ENCODE measurements at places on chromosomes 1 and 21.
A peak's percentile ranks its signal among the peaks of the same experiment; 100 is the strongest.

DNA sequence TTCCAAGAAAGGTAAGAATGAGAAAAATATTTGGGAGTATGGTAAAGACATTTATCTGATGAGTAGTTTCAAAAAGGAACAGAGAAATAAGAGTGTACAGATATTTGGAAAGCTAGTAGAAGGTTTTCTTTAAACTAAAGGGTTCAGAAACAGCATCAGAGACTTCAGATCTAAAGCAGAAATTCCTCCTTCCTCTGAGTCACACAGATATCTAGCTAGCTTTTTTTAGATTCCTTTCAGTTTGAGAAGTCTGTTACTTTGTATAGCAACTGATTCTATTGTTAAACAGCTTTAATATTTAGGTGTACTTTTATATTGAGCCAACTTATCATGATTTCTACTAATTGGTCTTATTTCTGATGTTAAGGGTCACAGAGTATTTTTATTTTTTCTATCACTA lies 4.7 kb downstream of the AMY2B start:
- no peak for DNase-seq

DNA sequence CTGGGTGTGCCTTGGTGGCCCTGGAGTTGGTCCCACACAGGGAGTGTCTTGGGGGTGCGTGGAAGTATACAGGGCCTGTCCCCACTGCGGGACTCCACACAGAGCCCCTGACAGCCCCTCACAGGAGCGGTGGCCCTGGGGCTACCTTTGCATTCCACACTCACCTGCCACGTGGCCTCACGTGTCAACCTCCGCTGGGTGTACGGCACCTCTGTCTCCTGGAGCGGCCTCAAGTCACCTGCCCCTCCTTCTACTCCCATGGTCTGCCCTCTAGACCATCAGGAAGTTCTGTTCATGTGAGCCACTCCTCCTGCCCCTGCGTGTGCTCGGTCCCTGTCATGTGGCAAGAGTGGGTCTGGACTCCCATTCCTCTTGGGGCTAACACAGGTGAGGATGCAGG lies 58.6 kb downstream of the FAAP20 start:
- DNase-seq, result no peak

DNA sequence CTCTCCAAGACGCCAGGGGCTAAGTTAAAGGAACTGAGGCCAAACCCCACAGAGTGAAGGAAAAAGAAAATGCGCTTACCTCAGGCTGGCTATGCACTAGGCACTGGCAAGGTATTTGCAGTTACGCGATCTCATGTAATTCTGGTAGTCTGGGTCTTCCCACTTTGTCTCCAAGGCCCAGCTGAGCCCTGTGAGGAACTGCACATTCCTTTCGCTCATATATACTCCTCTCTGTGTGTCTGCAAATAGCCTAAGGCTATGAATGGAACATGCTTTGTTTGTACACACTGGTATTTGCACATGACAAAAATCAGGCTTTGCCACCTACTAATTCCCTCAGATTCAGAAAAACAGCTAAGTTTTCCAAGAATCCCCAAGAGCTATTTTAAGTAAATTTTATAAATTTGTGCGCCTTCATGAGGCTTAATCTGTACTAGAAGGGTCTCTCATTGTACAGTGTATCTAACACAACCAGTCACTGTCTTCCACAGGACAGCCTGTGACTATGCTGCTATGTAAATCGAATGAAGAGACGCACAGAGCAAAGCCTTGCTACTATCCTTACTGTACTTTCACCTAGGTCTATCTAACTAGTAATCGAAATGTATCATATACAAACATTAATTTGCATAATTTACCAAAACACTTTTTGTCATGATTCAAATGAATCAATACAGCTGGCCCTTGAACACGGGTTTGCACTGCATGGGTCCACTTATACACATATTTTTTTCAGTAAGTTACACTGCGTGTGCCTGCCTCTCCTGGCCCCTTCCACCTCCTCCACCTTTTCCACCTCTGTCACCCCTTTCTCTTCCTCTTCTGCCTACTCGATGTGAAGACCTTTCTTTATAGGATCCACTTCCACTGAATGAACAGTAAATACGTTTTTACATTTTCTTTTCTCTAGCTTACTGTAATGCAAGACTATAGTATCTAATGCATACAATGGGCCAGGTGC lies 87.0 kb downstream of the SIPA1L2 start:
- DNase-seq, result no peak

GRCh38 chr1:116345843-116346242 lies 27.2 kb upstream of the ATP1A1 start:
- peak; percentile 33 for DNase-seq

DNA sequence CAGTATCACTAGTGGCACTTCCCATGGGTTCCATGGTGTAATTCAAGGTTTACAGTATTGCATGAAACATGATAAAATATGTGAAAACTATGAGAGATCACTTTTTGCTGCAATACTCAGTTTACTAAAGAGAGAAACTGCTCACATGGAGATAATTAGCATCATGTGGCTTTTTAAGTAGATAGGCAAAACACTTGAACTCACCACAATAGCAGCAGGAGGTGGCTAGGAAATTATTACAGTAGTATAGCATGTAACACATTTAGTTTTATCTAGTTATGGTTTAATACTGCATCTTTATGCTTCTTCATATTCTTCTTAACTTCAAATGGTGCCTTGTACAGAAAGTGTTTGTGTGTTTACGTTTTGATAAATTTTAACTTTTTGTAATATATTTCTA lies 698.5 kb upstream of the BRINP3 start:
- DNase-seq, result no peak

DNA sequence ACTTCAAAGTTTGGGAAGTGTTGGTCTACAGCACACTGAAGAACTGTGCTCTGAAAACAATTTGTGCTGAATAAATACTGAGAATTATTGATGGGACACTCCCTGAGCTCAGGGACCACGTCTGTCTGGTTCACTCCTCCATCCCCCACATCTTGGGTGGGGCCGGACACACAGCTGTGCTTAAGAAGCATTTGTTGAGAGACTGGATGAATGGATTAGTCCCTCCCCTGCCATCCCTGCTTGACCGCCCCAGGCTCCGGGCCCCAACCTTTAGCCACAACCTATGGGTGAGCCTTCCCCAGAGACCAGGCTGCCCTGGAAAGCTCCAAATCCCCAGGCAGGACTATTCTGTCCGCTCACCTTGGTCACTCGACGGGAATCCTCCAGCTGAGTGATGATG lies 7.5 kb downstream of the TRIM63 start:
- DNase-seq, result no peak

DNA sequence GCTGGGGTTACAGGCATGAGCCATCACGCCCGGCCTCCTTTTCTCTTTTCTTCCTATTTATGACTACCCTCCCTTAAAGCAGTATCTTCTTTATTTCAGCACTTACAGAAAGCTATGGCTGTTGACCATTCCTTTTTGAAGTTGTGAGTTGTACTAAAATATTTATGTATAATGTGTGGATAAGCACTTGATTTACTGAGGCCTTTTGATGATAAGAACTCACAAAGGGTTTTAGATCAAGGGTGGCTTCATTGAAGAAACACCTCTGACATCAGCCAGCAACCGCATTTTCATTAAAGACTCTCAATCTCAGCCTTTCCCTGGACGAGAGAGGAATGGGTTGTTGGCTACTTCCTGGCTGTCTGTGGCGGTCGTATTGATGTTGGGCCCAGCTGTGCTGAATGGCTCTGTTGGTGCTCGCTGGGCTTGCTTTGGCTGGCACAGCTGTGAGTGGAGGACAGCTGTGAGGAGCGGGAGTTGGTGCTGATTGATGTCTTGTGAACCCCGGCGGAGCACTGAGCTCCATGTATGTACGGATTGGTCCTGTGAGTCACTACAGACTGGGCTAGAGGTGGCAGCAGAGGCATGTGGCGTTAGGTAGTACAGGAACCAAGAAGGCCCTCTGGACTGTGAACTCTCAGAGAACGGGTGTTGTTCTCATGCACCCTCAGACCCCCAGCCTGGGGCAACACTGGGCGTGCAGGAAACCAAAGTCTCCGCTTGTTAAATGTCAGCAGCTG lies 208.8 kb downstream of the KIF26B start:
- DNase-seq, result no peak

- no peak for DNase-seq
Observed at GRCh38 chr1:27011058-27011764, 1.4 kb downstream of the TENT5B start.

- no peak for DNase-seq
Observed at GRCh38 chr1:246275036-246275435, 232.0 kb downstream of the SMYD3 start.

DNA sequence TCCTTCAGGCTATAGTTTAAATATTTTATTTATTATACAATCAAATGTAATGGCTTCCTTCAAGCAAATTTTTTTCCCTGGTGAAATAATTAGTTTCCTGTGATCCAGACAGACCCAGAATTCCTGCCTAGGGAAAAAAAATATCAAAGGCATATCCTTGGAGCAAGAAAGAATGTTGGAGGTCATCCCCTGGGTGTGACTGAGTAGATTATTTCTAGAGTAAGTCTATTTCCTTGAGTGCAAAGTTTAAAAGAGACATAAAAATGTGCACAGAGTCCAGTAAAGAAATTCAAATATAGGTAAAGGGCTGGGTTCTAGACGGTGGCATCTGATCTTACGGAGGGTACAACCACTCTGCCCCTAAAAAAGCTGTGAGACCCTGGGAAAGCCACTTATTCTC lies 32.2 kb upstream of the SAMD13 start:
- no peak for DNase-seq

- DNase-seq, result no peak
Observed at GRCh38 chr1:56933161-56933560, 32.7 kb downstream of the C8B start.

- DNase-seq, result no peak
Observed at GRCh38 chr1:12040457-12041051, 21.3 kb downstream of the MIIP start.

GRCh38 chr21:34337741-34338140 lies 26.1 kb upstream of the KCNE2 start:
- no peak for DNase-seq

- DNase-seq, result no peak
Observed at GRCh38 chr1:236142253-236143103, at the start of gene GPR137B. Gene GPR137B (plus strand): TSS chr1:236142539. CDS start chr1:236142623, 84 bp downstream.

- DNase-seq, result no peak
Observed at GRCh38 chr1:210246447-210246846, 13.9 kb downstream of the SERTAD4 start.

DNA sequence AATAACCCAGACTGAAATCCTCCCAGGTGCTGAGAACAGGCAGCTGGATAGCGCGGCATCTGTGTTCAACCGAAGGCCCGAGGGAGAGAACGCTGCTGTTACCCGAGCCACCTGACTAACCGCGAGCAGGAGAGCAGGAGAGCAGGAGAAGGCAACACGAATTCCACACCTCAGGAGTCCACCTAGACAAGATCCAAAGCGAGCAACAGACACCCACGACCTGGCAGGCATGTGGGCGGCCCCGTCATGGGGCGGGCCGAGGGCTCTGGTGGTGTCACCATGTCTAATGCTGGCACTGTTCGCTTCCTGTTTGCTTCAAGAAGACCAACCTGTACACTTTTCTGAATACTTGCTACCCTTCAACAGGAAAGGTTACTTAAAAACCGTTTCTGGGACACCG lies 20.9 kb upstream of the SPATC1L start:
- no peak for DNase-seq

DNA sequence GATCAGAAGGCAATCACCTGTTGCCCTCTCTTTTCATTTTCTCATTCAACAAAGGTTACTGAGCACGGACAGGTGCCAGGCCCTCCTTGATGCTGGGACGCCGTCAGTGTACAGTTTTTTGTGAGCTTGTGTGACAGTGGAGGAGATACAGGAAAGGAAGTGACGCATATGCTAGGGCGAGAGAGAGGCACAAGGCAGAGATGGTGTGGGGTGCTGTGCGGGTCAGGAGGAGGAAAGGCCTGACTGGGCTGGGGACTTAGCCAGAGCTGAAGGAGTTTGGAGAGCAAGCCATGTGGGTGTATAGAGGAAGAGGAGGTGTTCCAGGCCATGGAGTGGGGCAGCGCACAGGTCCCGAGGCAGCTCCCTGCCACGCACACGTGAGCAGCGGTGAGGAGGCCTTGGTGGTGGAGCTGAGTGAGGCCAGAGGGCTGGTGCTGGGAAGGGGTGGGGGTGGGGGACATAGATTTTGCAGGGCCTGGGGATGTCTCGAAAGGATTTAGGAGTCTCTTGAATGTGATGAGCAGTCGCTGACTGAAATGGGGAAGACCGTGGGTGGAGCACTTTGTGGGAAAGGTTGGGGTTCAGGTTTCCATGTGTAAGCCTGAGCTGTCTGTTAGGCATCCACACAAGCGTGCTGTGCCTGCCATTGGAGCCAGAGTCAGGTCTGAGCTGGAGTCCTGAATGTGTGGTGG lies 46.0 kb downstream of the TRAPPC10 start:
- no peak for DNase-seq

DNA sequence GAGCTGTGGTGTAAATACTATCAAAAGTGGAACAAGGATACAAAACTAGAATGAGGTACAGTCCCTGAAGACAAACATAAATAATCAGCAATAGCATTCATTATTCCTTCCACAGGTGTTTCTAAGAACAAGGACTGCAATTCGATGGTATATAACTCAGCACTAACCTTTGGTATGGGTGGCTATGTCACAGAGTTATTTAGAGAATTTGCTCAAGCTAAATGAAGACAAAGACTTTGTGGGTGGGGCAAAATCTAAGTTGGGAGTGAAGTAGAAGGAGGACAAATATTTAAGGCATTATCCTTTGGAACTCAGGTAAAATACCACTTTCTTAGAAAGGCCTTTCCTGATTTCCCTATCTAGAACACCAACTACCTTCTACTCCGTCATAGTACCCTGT lies 51.5 kb upstream of the CNN3 start:
- no peak for DNase-seq

DNA sequence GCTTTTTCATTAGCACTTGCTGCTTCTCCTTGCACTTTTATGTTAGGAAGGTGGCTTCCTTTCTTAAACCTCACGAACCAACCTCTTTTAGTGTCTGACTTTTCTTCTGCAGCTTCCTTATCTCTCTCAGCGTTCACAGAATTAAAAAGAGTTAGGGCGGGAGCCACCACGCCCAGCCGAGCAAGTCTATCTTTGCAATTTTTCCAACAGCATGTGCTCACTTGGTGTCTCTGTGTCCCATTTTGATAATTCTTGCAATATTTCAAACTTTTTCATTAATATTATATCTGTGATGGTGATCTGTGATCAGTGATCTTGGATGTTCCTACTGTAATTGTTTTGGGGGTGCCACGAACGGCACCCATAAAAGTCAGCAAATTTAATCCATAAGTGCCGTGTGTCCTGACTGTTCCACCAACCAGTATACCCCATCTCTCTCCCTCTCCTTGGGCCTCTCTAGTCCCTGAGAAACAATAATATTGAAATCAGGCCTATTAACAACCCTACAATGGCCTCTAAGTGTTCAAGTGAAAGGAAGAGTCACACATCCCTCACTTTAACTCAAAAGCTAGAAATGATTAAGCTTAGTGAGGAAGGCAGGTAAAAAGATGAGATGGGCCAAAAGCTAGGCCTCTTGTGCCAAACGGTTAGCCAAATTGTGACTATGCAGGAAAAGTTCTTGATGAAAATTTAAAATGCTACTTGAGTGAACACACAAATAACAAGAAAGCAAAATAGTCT lies 15.9 kb upstream of the ITPKB start:
- no peak for DNase-seq

DNA sequence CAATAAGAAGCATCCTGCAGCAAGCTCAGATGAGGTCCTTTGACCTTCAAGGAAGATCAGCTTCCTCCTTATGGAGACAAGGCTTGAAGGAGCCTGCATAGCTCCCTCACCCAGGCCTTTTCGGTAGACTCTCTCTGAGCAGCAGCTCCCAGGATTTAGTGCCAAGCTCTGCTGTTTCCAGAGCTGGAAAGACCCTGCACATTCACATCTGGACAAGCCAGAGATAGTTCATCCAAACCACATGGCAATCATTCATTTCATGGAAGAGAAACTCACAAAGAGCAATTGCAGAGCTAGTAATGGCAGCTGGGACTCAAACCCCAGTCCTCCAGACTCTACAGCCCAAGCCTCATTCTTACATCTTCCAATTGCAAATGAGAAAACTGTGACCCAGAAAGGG lies 76.4 kb upstream of the EDN2 start:
- no peak for DNase-seq
